Caudate nucleus (tissue), 63 donors: ENCODE measurements at places on chromosomes 4 and X.

DNA sequence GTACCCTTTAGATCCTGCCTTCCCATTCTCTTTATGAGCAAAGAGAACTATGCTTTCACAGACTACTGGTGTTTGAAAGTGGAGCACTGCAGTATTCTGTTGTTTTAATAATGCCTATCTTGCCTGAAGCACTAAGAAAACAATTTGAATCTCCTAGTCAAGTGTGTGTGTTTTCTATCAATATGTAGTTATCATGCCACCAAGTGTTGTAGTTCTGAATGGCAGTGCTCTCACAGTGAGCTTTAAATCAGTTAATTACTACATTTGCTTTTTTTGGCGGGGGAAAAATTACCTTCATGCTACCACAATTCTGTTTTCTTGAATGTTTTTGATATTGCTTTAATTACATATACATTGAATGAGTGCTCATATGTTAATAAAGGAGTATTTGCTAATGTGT is 143.6 kb upstream of the FAM47A start:
- no peak for DNase-seq

GRCh38 chr4:5711479-5712184 is 631 bp downstream of the EVC start:
- DNase-seq: no peak

GRCh38 chr4:154559494-154560418 is 3.1 kb upstream of the FGB start:
- no peak for DNase-seq

DNA sequence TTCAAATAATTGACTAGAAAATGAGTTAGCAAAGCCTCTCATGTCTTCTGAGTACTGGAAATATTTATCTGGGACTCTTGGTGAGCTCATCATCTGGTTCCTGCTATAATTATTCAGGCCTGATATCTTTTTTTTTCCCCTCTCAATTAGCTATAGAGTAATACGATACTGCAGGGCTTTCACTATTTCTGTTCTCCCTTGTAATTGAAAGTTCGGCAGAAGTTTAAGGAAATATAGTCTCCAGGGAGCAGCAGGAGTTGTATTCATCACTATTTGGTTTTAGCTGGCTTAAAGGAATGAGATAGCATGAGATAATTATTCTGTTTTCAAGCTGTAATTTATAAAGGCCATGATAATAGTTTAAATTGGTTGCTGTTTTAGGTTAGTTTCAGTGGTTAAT is 378.6 kb upstream of the EPHA5 start:
- no peak for DNase-seq

GRCh38 chrX:55709735-55710134 is 7.8 kb upstream of the RRAGB start:
- DNase-seq: no peak
